HCEC 1CT (cell line): ENCODE measurements at places on chromosomes 1 and 21.

- peak; percentile 35 for DNase-seq
Observed at GRCh38 chr1:98322966-98323365, 338.6 kb upstream of the SNX7 start.

DNA sequence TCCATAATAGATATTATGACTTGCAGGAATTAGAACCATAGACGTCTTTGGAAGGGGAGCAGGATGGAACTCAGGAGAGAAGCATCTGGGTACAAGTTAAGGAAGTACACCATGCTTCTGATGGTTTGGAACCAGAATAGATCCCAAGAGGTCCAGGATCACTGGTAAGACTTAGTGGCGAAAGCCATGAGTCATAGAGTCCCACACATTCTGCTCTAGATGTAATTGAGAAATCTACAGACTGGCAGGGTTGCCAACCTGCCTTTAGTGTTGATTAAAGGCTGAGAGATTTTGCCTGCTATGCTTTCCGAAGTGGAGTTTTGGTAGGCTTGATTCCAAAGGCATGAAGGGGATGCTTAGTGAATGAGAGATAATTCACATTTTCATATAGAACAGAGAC lies 57.1 kb upstream of the C1orf87 start:
- no peak for DNase-seq

- peak; percentile 48 for DNase-seq
Observed at GRCh38 chr1:235075777-235076308, 52.8 kb downstream of the TOMM20 start.

DNA sequence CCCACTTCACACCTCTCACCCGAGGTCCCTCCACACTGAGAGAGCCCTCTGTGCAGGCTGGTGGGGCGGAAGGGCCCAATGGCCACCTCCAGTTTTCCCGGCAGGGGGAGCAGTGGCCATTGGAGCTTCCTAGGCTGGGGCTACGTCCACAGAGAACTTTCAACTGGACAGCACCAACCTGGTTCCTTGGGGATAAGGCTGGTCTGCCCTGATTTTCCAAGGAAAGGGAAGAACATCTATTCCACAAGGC lies 20.3 kb upstream of the LAPTM5 start:
- DNase-seq, result no peak

DNA sequence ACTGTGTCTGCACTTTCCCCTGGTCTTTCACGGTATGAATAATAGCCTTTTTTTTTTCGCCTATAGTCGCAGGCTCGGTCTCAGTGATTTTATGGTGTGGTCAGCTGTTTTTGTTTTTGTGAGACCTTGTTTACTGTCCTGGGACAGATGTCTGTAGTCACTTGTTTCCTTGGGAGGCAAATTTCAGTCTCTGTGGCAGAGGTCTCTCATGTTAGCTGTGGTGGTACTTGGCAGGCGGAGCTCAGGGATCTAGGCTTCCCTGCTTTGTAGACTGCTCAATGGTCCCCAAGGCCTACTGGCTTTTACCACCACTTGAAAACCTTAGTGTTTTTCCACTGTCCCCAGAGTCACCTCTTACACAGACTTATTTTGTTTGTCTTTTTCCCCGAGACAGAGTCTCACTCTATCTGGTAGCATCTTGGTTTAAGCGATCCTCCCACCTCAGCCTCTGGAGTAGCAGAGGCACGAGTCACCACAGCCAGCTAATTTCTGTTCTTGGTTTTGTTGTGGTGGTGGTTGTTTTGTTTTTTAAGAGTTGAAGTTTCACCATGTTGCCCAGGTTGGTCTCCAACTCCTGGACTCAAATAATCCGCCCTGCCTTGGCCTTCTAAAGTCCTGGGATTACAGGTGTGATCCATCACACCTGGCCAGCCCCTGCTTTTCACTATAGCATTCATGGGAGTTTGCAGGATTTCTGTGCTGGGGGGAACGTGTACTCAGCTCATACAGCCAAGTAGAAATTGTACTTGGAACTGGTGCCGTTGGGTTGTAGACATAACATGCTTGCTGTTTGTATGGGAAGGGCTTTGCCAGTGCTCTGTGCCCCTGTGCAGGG lies 10.3 kb downstream of the RNU1-2 start:
- no peak for DNase-seq

GRCh38 chr1:3032371-3033039 lies 11.2 kb downstream of the ACTRT2 start:
- DNase-seq, result no peak

- no peak for DNase-seq
Observed at GRCh38 chr1:114423455-114423854, 87.5 kb downstream of the TRIM33 start.

- no peak for DNase-seq
Observed at GRCh38 chr1:145906954-145907753, 2.7 kb downstream of the ITGA10 start.

DNA sequence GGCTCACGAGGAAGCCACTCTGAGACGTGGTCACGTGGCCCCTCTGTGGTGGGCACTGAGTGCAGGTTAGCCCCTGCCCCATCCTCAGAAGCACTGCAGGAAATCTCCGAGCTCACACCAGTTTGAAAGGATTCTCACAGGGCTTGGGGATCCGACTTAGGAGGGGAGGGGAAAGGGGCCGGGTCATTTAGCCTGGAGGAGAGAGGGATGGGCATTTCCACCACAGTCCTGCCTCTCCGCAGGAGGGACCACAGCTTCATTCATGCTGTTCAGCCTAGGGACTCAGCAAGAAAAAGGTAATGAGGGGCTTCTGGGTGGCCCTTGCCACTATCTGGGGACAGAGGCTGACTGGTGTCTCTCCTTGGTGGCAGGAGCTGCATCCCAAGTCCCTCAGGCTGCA lies 126.5 kb downstream of the NPHP4 start:
- no peak for DNase-seq

DNA sequence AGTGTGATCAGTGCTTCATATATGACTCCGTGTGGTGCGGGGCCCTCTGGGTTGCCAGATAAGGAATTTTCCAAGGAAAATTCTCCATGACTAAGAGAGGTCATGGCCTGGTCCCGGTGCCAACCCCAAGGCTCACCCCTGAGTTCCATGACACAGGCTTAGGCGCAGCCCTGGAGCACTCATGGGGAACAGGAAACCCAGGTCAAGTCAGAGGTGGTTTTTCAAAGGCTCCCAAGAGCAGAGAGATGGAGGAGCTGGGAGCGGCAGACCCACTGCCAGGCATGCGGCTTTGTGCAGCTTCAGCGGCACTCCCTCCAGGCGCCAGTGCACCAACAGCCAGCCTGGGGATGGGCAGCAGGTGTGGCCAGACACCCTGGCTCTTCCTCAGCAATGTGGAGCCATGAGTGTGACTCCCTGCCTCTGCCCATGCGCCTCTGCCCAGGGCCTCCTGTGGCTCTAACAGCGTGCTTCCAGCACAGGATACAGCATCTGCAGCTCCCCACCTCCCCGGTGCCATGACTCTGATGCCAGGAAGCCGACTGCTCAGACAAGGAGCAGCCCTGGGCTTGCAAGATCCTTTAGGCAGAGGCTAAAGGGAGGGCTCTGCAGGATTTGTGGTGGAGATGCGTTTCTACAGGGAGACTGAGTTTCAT lies 47.3 kb downstream of the GPR161 start:
- DNase-seq, result peak; percentile 27

DNA sequence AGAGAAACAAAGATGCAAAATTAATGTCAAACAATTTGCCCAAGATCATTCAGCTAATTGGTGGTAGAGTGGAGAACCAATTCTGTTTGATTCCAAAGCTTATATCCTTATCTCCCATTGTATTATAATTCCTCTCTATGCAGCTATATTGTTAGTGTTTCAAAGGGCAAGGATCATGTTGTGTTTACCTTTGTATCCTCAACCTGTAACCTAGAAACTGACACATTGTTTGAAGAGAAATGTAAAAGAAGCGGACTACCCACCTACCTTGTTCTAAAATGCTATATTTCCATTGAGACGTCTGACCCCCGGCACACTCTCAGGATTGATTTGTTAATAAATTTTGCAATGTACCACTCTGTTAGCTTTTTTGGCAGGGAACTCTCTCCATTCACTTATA lies 9.3 kb downstream of the RAVER2 start:
- no peak for DNase-seq

- DNase-seq, result no peak
Observed at GRCh38 chr1:72066431-72066830, 215.9 kb downstream of the NEGR1 start.

DNA sequence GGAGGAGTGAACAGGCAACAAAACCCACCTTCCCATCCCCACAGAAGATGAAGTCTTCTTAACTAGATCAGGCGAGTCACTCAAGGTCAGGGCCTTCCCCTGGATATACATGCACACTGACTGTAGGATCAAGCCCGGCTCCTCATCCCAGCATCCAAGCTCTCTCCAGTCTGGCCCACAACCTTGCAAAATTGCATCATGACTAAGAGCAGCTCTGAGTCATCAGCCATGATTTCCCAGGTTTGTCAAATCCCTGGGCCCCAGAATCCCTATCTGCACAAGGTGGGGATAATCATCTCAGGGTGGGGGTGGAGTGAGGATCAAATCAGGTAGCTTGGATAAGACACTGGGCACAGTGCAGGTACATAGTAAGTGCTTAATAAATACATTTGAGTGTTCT lies 199.3 kb upstream of the GRIK3 start:
- DNase-seq, result no peak

GRCh38 chr1:2444138-2444591 lies 31.8 kb upstream of the PEX10 start:
- DNase-seq, result no peak

DNA sequence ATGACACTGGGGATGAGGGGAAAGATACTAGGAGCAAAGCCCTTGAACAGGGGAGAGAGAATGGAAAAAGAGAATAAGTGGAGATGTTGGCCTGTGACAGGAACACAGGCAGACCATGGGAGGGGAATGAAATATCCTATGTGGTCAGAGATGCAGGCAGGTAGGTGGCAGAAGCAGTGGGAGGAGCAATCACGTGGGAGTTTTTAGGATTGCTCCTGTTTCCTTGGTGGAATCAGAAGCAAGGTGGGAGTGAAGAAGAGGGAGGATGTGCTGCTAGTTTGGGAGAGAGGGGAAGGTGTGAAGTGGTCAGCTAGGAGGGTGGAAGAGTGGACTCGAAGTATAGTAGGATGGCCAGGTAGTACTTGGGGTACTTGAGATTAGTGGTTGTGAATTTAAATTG lies 46.4 kb upstream of the CDC42BPA start:
- DNase-seq, result no peak
